ENCODE measurements at places on chromosomes 1 and 21.

DNA sequence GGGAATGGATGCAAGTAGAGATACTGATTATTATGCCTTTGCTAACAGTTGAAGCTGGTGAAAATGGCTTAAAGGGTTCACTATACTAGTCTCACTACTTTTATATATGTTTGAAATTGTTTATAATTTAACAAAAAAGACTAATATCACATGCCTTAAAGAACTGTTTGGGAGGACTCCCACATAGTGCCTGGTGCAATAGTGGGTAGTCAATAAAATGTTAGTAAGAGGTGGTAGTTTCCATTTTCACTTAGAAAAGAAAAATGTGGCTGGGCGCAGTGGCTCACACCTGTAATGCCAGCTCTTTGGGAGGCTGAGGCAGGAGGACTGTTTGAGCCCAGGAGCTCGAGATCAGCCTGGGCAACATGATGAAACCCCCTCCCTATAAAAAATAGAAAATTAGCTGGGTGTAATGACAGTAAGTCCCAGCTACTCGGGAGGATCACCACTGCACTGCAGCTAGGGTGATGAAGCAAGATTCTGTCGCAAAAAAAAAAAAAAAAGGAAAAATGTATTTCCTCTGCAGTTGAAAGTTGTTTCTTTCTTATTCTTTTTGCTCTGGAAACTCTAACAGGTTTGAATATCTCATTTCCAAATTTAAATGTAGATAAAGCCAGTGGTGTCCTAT is 24.5 kb downstream of the C21orf91 start:
- no peak for DNase-seq

- no peak for DNase-seq
Observed at GRCh38 chr1:166087734-166088571, 78.8 kb downstream of the FAM78B start.

- DNase-seq, result no peak
Observed at GRCh38 chr1:2468540-2468939, 7.5 kb upstream of the PLCH2 start.

GRCh38 chr1:31302709-31303441 is 6.0 kb downstream of the ZCCHC17 start:
- DNase-seq, result no peak

DNA sequence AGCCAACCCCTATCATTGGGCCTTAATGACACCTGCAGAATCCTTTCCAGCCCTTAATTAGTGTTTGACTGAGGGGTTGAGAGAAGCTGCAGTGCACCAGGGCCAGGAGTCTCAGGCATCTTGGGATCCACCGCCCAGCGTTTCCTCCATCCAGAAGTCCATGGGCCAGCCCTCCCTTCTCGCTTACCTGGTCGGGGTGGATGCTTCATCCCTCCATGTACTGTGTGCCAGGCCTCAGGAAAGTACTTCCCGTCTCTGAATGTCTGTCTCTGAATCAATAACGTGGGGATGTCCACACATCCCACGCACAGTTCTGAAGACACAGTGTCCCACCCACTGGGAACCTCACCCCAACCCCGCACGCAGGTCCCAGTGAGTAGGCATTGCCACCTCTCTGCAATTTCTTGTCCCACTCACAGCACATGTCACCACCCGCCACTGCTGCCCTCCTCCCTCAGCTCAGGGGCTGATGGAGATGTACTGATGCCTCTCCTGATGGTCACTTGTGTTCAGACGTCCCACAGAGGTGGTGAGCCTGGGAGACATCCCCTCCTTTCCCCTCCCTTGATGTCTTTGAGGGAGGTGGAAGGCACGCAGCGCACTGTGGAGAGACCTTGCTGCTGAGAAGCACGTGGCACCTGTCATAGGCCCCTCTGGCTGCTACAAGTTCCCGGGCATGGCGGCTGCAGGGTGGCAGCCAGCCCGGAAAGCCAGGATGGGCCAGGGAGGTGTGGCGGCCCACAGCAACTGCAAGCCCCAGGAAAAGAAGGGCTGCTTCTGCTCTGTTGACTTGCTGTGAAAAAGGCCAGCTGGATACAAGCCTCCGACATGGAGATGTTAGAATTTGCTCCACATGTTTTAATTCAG is 29.4 kb upstream of the PRSS38 start:
- DNase-seq, result no peak

DNA sequence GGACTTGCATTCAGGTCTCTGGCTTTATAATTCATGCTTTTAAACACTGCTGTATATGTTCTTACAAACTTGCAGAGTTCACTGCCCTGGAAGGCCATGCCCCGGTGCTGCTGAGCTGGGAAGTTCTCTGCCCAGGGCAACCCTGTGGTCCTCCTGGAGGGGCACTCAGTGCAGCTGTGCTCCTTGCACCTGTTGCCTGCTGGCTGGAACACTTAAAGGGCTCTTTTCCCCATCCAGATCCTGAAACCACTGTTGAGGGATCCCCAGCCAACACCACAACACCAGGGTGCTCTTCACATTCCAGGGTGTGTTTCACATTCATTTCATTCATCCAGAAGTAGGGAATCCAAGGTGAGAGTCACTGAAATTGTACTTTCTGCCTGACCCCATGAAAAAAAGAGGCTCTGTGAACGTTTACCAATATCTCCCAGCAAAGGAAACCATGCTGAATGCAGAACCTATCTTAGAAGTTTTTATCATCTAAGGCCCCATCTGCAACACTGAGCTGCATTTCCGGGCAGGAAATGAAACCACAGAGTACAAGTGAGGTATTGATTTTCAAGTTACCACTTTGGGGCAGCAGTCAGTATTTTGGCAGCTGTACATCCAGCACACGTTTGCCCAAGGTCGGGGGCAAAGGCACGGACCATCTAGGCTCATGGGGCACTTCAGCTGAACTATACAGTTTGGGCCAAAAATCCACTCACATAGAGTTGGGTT is 16.4 kb upstream of the KIAA0040 start:
- DNase-seq, result no peak

- no peak for DNase-seq
Observed at GRCh38 chr1:231750818-231751362, 124.3 kb downstream of the DISC1 start.

GRCh38 chr1:214514032-214514818 is 37.2 kb downstream of the PTPN14 start:
- peak; percentile 12 for DNase-seq

- DNase-seq, result no peak
Observed at GRCh38 chr21:31354122-31354521, 10.1 kb upstream of the TIAM1 start.

DNA sequence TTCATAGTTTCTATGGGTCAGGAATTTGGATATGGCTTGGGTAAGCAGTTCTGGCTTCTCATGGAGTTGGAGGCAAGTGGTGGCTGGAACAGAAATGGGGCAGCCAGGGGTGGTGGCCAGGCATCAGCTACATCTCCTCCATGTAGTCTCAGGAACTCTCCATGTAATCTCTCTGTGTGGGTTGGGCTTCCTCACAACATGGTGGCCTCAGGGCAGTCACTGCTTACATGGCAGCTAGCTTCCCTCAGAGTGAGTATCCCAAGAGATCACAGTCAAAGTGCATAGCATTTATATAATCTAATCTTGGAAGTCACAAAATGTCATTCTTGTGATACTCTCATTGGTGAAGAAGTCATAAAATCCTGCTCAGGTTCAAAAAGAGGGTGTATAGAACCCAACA is 25.7 kb downstream of the MR1 start:
- no peak for DNase-seq

DNA sequence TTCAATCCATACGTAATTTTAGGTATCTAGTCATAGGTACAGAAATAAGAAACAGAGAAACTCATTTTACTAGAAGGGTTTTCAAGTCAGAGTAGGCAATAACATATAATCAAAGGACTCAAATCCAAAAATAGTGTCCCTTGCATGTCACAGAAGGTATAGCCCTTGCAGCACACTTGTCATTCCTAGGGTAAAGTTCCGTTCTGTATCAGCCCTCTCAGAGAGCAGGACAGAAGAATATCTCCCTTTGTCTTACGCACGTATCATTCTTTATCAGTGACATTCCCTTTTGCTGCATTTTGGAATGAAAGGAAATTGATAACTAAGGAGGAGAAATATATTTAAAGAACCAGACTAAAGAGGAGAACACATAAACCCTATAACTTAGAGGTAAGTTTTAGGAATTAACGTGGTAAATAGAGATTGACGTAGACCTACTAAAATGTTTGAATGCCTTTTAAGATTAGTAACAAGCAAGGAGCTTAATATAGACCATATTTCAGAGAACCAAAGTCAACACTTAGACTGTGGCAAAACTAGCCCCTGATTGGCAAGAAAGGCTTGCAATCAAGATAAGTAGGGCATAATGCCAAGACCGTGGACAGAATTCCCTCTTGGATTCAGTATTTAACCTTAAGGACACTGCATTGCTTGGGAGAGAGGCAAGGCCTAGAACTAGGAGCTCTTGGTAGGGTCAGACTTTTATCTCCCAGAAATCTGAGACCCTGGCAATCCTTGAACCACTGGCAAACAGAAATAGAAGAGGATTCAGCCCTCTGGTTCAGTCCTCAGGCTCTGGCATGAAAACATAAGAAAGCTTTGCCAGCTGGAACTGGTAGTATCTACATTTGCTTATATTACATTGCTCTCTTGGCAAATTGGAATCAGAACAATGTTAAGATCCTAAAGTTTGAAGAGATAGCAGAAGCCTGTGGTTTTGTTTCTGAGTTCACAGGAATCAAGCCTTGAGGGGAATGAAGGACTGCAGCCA is 232.1 kb downstream of the ASTN1 start:
- DNase-seq, result no peak

DNA sequence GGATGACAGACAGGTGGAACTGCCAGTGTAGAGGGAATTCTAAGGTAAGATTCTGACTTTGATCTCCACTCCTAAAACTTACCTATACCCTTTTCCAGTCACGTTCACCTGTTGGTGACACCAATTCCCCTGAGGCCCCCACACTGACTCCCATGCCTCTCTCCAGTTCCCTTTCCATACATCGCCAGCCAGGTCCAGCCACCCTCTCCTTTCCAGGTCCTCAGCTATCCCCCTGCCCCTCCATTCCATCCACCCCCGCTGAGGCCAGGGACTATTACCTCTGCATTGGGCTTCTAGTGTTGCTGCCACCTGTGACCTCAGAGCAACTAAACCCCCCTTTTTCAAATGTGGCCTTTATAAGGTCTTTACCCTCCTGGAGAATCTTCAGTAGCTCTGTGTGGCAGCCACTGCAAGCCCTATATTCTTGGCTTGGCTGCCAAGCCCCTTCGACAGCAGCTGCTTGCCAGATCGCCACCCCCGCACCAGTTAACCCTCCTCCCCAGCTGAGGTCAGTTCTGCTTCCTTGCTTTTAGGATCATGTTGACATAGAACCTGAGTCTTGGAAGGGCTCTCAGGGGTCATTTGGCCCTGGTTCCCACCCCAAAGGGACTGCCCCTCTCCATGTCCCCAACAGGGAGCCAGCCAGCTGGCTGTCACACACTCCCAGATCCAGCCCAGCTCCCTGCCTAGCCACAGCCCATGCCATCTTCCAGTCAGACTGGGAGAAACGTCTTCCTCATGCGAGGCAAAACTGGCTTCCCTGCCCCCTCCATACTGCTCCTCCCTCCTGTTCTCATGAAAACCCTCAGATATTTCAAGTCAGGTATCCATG is 14.7 kb downstream of the CSF1 start:
- DNase-seq, result no peak

GRCh38 chr1:210371916-210372315 is 43.2 kb downstream of the HHAT start:
- DNase-seq, result no peak

GRCh38 chr21:18449605-18450550 is 46.3 kb upstream of the TMPRSS15 start:
- no peak for DNase-seq

DNA sequence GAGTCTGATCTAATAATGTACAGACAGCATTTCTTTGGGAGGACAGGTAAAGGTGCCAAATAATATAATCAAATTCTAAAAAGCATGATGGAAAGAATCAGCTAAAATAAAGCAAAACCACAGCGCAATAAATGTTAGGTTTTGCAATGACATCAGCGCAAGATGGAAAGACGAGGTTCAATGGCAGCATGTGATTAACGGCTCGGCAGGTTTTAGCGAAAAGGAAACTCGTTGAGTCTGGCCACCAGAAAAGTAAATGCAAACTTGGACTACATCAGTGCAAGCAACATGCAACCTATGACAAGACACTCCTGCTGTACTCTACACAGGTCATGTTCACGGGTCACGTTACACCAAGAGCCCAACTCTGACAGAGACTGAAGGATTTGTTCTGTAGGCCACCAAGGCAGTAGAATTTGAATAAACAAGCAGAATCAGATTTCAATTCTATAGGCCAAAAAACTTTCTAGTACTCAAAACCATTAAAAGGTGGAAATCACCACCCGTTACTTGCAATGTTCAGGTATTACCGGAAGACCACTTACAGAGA is 4.5 kb downstream of the SIPA1L2 start:
- no peak for DNase-seq

DNA sequence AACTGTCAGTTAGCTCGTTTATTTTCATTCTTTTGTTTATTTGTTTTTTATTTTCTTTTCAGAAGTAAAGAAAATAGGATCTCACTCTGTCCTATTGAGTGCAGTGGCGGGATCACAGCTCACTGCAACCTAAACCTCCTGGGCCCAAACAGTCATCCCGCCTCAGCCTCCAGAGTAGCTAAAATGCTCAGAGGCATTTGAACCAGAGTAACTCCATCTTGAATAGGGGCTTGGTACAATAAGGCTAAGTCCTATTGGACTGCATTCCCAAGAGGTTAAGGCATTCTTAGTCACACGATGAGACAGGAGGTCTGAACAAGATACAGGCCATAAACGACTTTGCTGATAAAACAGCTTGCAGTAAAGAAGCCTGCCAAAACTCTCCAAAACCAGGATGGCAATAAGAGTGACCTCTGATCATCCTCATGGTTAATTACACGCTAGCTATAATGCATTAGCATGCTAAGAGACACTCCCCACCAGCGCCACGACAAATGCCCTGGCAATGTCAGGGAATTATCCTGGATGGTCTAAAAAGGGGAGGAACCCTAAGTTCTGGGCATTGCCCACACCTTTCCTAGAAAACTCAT is 13.1 kb upstream of the COP1 start:
- no peak for DNase-seq

- DNase-seq, result no peak
Observed at GRCh38 chr1:7552402-7552801, 218.7 kb upstream of the VAMP3 start.

DNA sequence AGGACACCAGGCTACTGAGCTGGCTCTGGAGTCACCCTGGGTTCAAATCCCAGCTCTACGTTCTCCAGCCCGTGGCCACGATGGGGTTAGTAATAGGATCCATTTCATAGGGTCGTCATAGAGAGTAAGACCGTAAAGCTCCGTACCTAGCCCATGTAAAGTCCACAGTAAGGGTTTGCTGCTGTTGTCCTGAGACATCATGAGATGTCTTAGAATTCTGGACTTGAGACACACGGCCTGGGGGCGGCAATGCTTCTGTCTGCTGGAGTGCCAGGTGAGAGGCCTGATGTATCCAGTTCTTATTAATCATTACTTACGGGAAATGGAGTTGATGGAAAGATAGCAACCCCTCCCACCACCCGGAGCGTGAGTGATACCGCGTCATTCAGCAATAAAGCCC is 3.6 kb downstream of the TCP10L start:
- DNase-seq, result no peak

DNA sequence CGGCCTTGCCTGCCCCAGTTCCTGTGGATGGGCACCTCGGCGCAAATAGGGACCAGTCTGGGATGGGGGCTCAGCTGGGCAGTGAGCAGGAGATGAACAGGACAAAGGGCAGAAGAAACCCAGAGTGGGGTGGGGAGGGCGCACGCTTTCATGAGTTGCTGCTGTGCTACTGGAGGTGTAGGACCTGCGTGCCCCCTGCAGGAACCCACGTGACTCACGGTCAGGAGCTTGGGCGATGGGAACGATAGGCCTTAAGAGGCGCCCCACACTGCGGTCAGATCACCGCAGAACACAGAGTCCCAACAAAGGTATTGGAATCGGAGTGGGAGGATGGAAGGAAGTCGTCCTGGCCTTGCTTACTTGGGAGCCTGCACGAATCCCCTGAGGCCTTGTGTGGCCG is 17.2 kb downstream of the PRDM15 start:
- DNase-seq, result no peak

Measured in pons (tissue), 1 donor.